Cardiac fibroblast (primary cell): ENCODE measurements at places on chromosomes 3 and 15.

GRCh38 chr3:36697229-36698001, 66.9 kb downstream of the DCLK3 start:
- no peak for DNase-seq

DNA sequence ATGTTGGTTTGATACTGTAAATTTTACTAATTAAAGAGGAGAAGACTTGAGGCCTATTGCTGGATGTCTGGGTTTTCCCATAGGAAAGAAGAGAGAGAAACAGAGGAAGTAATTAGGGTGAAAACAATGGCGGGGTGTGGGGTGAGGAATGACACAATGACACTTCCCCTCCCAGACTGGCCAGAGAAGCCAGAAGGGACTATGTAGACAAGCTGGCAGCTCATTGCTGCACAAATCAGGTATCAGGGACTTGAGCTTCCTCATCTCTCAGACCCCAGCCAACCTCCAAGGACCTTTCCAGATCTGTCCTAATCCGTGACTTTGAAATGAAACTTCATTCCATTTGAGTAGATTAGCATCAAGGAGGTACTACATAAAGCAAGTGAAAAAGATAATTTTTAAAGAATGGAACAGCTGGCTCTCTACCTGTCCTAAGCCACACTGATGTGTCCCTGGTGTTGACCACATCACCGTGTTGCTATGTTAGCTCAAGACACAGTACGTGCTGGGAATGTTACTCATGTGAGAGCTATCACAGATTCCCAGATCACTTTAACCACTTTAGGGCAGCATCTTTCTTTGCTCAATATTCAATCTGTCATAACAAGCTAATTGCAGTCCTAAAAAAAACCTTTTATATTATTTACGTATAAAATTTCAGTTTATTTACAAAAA, 22.2 kb downstream of the TMEM212 start:
- DNase-seq: peak; percentile 67

GRCh38 chr3:141115789-141116541, 64.8 kb downstream of the SPSB4 start:
- peak; percentile 43 for DNase-seq

- DNase-seq: peak; percentile 75
Measured at GRCh38 chr15:40421246-40422157, 15.9 kb downstream of the IVD start.

DNA sequence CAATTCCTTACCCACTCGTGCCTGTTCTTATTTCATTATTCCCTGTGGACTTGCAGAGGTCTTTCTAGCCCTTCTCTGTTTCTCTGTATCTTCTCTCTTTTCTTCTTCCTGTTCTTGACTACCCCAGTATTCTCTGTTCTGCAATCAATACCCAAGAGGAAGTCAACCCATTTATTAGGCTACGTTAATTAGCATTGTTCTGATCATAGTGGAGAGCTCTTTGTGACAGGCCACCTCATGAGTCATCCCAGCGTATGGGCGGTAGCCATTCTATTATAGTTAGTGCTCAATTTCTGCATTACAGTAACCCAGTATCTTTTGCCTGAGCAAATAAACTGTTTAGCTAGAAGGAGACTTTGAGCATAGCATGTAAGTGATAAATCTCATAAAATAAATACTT, 259.5 kb upstream of the GRM7 start:
- no peak for DNase-seq

DNA sequence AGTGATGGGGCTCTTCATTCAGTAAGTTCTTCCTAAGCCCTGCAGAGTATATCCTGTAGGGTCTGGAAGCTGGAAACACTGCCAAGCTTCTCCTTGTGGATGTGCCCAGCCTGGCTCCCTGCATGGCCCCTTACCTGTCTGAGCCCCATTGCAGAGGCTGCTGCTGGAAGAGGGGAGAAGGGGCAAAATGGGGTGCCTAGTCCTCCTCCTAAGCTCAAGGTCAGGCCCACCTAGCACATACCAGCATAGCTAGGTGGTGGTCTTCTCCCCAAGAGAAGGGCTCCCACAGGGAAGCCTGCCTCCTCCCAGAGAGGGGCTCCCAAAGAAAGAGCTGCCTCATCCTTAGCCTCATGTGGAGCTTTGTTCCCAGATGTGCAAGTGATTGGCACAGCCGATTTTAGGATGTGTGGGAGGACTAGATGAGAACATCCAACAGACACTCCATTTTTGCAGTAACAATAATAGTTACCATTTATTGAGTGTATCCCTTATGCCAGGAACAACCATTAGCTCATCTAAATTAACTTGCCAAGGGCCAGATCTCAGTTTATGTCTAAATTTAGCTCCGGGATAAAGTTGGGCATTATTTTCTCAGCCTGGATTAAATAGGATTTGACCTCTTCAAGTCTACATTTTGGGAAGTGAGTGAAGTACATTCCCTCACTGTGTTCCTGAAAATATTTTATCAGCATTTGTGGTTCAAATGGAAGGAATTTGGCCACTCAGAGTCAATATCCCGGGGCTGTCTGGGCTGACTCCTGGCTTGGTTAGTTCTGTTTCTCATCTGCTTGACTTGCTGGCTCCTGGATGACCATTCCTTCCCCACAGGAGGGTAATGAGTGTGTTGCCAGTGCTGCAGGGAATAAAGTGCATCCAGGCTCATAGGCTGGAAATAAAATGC, 291.1 kb upstream of the ROPN1 start:
- DNase-seq: peak; percentile 61

GRCh38 chr3:55207744-55208143, 279.4 kb downstream of the WNT5A start:
- DNase-seq: no peak

- peak; percentile 92 for DNase-seq
Measured at GRCh38 chr3:116135457-116136085, 309.7 kb downstream of the LSAMP start.

- no peak for DNase-seq
Measured at GRCh38 chr15:85927931-85928537, 133.3 kb upstream of the KLHL25 start.

DNA sequence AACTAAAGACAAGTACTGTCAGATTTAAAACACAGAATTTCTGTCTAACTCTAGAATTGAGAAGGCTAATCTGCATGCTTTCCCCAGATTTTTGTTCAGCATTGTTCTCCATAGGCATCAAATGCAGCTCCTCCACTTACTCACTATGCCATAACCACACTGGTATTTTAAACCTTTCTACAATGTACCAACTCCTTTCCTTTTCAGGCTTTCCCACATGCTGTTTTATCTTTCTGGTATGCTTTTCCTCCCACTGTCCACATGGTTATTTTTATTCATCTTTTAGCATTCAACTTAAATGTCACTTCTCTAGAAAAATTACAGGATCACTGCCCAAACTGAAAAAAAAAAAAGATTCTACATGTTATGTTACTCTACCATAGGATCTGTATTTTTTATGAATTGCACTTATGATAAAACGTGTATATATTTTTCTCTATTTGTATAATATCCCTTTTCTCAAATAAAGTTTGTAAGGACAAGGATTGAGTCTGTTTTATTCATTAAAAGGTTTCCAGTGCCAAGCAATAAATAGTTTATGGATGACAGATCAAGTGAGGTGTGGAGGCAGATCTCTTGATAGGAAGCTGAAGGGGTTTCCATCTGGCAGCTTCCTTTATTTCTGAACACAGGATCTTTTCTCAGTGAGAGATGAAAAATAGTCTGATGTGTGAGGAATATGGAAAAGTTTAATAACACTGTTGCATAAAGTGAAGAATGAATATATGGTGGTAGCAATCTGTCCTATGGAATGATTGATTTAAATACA, 1064.5 kb downstream of the ZPLD1 start:
- no peak for DNase-seq

DNA sequence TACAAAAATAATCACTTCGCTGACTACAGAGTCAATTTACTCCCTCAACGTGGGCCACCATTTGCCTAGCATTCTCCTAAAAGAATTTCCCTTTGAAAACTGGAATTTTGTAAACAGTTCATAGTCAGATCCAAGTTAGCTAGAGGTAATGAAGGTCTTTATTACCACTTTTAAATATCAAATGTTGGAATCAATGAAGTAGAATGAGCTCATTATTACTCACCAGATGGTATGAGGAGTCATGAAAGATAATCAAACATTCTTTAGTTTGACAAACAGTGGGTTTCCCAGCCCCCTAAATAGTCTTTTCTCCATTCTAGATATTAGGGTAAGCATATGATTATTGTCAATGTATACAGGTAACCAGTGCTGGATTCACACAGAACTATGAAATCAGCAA, 455.7 kb upstream of the THBS1 start:
- DNase-seq: no peak

DNA sequence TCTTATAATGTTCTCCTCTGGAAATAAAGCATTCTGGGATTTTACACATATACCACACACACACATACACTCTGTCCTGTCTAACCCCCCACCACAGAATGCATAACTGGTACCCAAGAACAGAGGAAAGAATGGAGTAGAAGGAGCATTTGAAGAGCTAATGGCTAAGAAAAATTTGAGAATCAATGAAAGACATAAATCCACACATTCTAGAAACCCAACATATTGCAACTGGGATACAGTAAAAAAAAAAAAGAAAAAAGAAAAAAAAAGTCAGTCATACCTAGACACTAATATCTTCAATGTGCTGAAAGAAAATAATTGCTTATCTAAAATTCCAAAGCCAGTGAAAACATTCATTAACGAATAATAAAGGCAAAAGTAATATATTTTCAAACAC, 20.9 kb downstream of the CEP70 start:
- DNase-seq: no peak

GRCh38 chr3:149010504-149010951, 19.2 kb downstream of the GYG1 start:
- no peak for DNase-seq

DNA sequence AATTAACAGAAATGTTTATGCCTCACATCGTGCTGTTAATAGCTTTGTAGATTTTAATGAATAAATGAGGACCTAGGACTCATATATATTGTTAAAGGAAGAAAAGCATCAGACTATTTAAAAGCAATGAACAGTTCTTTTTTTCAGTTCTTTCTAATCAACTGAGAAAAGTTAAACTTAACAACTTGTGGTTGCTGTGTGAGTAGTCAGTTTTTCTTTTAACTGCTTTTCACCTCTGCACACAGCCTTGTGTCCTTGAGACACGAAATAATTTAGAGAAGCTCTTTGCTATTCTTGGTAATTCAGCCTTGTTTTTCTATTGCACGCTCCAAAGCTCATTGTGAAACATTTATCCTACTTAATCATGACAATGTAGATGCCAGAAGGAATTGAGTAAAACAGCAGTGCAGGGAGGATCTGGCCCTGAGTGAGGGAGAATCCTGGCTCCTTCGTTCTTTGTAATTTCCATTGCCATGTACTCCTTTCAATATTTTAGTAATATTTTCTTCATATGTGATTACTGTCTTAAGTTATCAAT, 499.0 kb downstream of the PYDC2 start:
- no peak for DNase-seq
